ENCODE measurements at places on chromosomes 6 and 20.

GRCh38 chr20:62344782-62345181 is 22.3 kb downstream of the LAMA5 start:
- no peak for DNase-seq

DNA sequence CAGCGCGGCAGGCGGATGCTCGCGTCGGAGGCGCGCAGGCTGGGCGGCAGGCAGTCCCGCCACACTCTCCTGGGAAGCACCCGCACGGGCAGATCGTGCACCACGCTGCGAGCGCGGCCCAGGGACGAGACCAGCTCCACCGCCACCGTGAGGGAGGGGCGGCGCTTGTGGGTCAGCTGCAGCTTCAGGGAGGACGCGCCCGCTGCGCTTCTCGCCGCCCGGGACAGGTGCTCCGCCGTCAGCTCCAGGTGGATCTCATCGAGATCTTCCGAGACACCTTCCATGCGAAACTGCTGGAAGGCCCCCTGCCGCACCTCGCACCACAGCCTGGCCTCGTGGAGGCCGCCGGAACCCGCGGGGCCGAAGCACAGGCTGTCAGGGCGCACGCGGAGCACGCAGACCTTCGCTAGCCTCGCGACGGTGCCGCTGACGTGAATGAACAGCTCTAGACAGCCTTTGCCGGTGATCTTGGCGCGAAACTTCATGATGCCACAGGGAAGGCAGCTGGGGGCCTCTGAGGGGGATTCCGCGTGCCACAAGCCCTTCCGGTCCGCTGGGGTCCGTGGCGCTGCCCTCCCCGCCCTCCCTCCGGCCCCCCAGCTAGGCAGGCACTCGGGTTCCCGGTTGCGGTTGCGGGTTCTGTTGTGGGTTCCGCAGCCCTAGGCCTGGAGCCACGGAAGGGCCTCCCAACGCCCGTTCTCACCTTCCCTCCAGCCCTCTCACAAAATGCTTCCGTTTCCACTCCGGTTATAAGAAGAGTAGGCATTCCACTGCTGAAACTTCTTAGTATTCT is at the start of gene HUS1B:
HUS1B (minus strand) TSS at position 641 of the 793 bp plus-strand sequence; CDS start at position 485, 156 bp downstream.
- DNase-seq: no peak

GRCh38 chr6:151018911-151019782 is 153.6 kb downstream of the MTHFD1L start:
- DNase-seq: no peak

GRCh38 chr6:5772408-5773120 is 234.2 kb downstream of the NRN1 start:
- DNase-seq: no peak

DNA sequence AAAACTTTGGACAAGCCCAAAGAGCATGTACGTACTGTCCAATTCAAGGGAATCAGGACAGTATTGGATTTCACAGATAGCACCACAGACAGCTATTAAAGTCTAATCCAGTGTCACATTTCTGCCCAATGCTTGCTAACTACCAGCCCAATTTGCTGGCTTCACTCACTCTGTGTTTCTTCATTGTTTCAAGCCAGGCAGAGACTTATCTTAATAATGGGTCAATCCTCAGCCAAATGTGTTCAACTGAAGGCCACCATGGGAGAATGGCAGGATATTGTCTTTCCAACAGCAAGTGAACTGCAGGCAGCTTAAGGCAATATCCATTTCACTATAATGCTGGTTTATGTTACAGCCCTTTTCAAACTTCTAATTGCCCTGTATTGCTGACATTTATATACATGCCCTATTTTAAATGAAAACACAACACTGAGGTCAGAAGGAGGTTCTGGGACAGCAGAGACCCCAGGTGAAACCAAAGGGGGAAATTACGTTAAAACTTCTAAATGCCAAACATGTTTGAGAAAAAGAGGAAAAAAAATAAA is 142.1 kb upstream of the RSPO3 start:
- DNase-seq: no peak

GRCh38 chr6:142914369-142914768 is 30.6 kb downstream of the HIVEP2 start:
- DNase-seq: no peak

DNA sequence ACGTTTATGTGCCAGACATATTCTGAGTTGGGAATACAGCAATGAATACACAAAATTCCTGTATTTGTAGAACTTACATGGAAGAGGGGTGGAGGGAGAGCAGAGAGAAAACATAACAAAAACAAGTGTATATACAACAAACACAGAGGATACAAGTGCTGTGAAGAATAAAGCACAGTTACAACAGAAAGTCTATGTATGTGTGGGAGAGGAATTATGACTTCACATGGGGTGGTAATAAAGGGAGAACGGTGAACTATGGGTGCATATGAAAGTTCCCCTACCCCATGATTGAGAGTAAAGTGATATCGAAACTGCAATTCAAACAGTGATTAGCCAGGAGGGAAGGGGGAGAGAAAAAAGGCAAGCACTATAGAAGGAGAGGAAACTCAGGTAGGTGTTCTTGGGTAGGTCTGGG is 24.6 kb downstream of the HBS1L start:
- no peak for DNase-seq

- no peak for DNase-seq
These were observed 45.6 kb downstream of the TOX2 start for GRCh38 chr20:43960231-43960630.
